Naive B cell (primary cell): ENCODE measurements at places on chromosomes 4 and X. TPM values are rescaled to one million over a fixed set of nuclear protein-coding genes. Genes with fewer than 3 reads are reported as not detected.

DNA sequence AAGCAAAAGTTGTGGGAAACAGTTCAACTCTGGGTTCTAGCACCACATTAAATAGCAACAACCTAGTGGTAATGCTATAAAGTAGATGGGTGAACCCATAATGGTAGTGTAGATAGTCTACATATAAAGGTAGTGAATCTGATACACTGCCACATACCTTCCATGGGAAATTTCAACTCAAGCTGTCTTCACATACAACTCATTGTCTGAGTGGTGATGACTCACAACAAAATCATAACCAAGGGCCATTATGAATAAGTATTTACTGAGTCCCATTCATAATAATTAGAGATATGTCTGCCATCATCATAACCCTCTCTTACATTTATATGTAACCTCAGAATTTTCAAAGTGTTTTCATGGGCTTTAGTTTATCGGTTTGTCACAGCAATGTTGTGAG, 34.8 kb downstream of the EGF start:
- no peak for DNase-seq

- DNase-seq: no peak
These were observed 45.5 kb downstream of the MTHFD2L start for GRCh38 chr4:74203467-74203866.

GRCh38 chr4:150821641-150822040, 193.4 kb downstream of the LRBA start:
- no peak for DNase-seq

The NFXL1 gene
- 8.4 TPM for polyA plus RNA-seq

The NOX1 gene
- not detected for polyA plus RNA-seq

DNA sequence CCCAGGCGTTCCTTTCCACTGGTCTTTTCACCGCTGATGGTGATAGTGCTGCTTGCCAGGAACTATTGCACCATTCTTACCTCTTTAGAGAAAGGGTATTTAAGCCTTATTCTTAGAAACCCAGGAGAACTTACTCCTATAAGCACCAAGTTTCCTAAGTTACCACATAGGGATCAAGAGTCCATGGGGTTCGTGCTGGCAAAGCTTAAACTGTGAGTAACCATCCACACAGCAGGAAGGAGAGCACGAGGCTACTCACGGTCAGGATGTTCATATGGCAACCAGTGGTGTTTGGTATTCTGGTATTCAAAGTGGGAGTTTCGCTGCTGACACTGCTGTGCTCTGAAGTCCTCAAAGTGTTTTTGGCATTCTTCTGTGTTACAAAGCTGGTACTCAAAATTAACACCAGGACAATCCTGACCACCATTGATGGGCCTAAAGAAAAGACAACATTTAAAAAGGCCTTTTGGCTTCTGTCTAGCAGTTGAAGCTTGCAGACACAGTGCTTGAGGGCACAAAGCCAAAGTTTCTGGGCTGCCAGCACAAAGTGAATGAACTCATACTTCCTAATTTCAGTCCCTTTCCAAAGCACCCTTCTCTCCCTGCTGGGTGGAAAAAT, 256.9 kb downstream of the ADAMTS3 start:
- no peak for DNase-seq

The NKX6-1 gene
- polyA plus RNA-seq: not detected

The ARMCX4 gene
- polyA plus RNA-seq: 2.3 TPM

- DNase-seq: no peak
These were observed 3.6 kb upstream of the FHL1 start for GRCh38 chrX:136143711-136144110.

GRCh38 chr4:1470393-1470670, 64.1 kb upstream of the NKX1-1 start:
- DNase-seq: no peak

The AFM gene
- polyA plus RNA-seq: not detected
